ENCODE measurements at places on chromosomes 7 and 10.
A peak's percentile ranks its signal among the peaks of the same experiment; 100 is the strongest.

DNA sequence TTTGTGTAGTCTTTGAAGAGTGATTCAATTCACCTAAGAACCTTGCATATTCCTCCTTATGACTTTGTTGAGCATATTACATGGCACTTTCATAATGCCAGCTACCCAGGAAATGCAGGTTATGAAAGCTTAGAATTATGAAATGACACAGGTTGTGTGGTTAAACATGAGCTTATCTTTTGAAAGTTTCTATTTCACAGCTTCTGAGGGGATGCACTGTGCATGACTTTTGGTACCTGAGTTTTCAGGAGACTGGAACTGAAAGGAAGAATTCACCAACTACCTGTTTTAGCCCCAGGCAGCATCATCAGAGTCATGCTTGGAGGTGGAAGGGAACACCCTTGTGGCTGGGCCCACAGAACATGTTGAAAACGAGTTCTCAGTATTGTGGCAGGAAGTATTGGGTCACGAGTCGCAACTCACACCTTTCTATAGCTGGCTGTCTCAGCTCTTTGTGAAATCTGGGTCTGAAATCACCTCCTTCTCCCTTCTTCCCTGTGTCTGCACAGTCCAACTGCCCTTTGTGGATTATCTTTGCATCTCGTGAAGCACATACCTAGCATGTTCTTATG lies 228.2 kb downstream of the PTEN start:
- no peak for DNase-seq

DNA sequence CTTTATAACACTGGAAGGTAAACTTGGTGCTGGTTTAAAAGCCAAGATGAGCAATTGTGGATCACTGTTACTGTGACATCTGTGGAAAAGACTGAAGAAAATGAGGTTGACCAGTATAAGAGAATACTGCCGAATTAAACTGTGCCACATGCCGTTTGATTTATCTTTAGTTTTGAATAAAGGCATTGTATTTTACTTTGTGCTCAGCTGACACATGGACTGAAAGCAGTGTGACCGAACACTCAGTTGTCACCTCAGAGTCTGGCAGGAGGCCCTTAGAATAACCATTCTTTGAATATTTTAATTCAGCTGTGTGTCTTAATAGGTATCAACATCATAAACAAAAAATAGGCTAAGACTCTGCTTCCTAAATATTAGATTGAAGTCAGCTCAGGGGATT lies 133.7 kb upstream of the GJD4 start:
- DNase-seq, result no peak

DNA sequence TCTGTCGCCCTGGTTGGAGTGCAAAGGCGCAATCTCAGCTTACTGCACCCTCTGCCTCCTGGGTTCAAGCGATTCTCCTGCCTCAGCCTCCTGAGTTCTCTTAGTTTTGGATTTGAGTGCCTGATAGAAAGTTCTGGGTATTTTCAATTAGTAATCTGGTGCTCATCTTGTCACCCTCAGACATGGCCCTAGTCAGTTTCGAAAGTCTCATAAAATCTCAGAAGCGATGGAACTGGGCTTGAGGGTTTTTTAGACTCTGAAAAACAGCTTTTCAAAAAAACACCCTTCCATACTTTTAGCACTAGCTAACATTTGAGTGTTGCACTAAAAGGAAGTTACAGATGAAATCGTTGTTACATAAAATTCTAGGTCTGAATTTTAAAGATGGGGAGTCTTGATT lies 9.4 kb upstream of the PIP4K2A start:
- no peak for DNase-seq

- DNase-seq, result no peak
Measured at GRCh38 chr10:119723624-119724023, 2.2 kb upstream of the INPP5F start.

GRCh38 chr7:36567699-36568451 lies 156.4 kb downstream of the AOAH start:
- DNase-seq, result no peak

DNA sequence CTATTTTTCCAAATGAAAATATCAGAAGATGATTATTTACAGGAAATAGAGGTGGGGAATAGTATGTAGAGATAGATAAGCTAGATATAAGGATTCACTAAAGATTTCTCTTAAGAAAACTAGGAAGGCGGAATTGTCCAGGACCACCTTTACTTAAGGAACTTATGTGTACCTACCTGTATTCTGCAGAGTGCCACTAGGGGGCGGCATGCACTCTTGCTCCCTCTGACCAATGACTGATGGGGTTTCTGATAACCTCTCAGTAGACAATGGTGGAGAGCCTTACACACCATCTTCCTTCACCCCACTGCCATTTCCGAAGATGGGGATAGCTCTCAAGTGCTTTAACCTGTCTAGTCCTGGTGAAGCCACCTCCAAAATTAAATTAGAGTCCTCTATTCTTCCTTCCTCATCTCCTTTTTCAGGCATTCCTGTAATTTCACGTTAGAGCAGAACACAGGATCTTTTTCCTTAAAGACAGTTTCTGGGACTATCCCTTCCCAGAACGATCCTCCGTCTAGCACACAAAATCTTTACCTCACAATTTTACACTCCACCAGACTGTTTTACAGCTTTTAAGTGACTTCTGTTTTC lies 453.1 kb downstream of the SORCS1 start:
- DNase-seq, result peak; percentile 16

DNA sequence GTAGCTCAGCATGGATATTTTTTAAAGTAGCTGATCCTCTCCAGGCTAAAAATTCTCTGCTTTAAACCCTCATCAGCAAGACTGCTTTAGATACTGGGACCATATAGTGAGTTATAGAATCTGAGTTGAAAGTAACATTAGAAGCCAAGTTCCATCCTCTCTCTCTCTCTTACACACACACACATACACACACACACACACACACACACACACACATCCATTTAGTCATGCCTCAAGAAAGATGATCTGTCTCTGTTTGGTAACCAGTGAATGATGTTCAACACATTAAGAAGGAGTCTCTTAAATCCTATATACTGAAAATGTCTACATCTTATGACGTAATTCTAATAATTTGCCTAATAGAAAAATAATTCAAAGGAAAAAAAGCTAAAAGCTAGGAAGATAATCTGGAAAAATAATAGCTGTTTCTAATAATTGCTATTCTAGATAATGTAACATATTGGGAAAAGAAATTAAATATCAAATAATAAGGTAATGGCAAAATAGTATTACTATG lies 16.9 kb upstream of the ATP6V0A4 start:
- peak; percentile 4 for DNase-seq

DNA sequence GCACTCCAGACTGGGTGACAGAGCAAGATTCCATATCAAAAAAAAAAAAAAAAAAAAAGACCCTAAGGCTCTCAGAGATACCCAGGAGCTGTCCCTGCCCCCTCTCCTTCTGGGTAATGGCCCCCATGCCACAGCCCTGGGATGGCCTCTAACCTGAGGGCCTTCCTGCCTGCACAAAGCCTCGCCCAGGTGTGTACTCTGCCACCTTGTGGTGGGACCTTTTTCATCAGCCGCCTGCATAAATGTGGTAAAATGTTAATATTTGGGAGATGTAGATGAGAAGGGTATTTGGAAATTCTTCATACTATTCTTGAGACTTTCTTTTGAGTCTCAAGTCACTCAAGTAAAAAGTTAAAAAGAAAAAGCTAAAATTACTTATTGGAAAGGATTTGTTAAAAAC lies 46.3 kb upstream of the RNF216 start:
- DNase-seq, result no peak

- no peak for DNase-seq
Measured at GRCh38 chr7:36896418-36896817, 172.1 kb upstream of the AOAH start.

DNA sequence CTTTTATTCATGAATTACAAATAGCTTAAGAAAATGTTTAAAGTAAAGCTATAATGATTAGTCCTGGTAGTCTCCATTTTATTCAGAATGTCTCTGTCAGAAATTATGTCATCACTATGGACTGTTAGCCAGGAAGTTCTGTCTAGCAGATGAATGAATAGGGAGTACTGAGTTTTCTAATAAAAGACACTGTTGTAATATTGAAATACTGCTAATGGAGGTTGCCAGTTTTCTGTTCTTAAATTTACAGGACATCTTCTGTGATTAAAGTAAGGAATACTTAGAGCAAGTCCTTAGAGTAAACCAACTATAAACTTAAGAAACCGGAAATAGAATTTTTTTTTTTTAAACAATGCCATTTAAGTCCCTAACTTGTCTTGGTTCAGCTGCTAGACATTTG lies 309.8 kb downstream of the ADK start:
- DNase-seq, result peak; percentile 2

DNA sequence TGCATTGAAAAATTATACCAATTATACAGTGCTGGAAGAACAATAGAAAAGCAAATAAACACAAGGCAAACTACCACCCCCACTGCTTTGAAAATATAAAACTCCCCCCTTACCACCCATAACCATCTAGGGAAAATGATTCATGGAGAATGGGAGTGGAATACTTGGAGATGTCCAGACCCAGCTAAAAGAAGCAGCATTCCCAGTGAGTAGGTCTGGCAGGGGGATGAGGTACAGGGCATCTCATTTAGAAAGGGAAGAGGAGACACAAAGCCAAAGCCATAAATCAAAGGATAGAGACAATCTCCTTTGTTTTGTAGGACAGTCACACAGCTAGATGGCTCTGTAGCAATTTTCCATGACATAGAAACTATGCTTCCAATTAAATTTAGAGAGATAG lies 36.0 kb upstream of the DGKI start:
- DNase-seq, result no peak

DNA sequence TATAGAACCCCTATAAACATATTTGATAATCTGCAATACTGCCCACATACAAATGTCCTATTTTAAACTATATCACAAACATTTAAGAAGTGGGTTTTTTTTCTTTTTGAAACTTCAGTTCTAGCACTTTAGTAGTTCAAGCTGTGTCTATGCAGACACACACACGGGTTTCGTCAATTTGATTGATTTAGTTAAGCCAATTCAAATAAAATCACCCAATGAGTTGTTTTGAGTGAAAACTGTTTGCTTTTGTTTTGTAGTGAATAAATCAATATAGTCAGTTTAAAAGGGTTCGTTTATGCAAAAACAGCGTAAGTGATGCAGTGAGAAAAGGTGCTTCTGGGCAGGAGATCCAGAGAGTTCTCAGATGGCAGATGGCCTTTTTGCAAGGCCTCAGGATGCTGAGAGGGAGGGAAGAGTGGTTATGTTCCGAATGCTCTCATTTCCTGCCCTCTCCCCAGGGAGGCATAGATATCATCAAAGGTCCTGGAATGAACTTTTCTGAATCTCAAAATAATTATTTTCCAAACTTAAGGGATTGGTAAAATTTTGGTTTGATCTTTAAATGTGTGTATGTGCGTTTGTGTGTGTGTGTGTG lies 102.7 kb downstream of the AGMO start:
- no peak for DNase-seq

DNA sequence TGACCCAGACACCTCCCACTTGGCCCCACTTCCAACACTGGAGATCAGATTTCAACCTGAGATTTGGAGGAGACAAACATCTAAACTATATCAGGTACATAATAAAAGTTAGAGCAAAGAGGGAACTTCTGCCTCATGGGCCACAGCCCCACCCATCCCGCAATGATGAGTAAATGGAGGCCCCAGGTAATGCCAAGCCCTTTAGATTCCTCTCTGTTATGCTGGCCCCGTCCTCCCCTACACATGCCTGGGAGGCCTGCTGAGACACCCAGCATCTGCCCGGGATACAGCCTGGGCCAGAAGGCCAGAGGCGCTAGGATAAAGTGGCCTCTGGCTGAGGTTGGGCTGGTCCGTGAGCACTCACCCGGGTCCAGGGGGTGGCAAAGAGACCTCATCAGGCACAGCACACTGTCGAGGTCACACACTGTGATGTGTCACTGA lies 185.5 kb upstream of the SH2B2 start:
- no peak for DNase-seq

- DNase-seq, result no peak
Measured at GRCh38 chr10:5443429-5443828, 31.1 kb downstream of the NET1 start.

- DNase-seq, result no peak
Measured at GRCh38 chr10:71396084-71396710, 523 bp upstream of the CDH23 start.

DNA sequence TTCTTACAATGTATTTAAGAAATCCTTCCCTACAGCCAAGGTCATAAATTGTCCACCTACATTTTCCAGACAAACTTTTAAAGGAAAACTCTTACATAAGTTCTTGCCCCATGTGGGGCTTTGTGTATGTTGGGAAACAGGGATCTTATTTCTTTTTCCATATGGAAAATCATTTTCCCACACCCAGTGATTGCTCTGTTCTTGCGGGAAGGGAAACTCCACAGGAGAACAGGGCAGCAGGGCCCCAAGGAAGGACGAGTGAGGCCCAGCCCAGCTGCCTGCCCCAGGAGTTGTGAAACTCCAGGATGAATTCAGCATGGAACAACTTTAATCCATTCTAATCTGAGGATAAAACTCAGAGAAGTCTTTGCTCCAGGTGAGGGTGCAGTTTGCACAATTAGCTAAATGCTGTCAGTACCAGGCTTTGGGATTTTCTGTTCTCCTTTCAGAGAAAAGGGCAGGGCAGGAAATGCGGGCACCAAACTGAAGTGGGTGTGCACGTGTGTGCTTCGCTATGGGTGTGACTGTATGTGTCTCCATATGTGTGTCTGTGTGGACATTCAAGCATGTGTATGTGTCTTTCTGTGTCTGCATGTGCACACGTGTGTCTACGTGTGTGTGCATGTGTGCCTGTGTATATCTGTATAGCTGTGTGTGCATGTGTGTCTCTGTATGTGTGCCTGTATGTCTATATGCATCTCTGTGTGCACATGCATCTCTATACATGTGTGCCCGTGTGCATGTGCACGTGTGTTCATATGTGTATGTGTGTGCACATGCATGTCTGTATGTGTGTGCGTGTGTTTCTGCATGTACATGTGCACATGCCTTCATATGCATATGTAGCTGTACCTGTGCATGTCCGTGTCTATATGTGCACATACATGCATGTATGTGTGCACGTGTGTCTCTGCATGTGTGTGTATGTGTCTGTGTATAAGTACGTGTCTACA lies 102.0 kb upstream of the FAM20C start:
- DNase-seq, result peak; percentile 70

DNA sequence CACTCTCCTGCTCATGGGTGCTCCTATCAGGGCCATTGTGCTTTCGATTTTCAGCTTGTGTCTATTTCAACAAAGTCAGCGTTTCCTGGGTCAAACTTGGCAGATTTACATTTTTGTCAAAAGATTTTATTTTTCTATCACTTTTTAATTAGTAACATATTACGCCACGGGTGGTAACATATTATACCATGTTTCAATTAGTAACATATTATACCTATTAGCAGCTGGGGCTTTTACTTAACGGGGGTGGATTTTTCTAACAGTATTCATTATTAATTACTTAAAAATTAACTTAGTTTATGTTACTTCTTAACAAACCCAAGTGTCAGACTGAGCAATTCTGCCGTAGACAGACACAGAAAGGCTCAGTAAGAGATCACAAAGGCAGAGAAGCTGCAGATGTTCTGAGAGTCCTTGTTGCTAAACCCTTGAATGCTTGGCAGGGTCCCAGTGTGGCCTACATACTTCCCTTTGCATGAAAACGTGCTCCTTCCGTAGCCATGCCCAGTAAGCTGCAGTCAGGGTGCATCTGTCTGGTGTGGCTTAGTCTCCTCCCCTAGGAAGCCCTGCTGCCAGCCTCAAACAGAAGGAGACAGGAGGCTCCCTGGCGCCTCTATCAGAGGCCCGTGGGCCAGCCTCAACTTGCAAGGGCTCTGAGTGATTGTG lies 263.1 kb upstream of the CXCL12 start:
- peak; percentile 95 for DNase-seq

GRCh38 chr7:28105234-28105633 lies 75.4 kb downstream of the JAZF1 start:
- DNase-seq, result no peak

- DNase-seq, result no peak
Measured at GRCh38 chr7:50768485-50769474, 13.9 kb downstream of the GRB10 start.

GRCh38 chr7:41164440-41164839 lies 538.5 kb downstream of the INHBA start:
- DNase-seq, result no peak

Data from renal cortical epithelial cell (primary cell).